HT-29 (cell line): ENCODE measurements at places on chromosomes 1 and 21. TPM values are rescaled to one million over a fixed set of nuclear protein-coding genes. Genes with fewer than 3 reads are reported as not detected.

DNA sequence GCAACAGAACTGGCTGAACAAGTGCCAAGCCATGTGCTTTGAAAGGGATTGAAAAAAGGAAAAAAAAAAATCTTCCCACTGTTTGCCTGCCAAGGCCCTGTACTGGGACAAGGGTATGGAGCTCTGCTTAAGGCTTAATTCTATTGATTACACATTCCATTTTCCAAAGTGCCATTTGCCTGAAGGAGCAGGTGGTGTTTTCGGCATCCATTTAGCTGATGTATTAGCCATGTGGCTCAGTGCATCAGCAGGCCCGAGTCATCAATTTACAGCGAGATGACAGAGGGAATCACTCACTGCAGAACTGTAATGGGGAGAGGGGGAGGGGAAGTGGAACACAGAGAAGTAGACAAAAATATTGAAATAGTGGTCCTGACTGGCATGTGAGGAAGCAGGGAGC is 144.2 kb upstream of the BEND5 start:
- no peak for DNase-seq

GRCh38 chr1:230137337-230137815 is 70.3 kb downstream of the GALNT2 start:
- no peak for DNase-seq

GRCh38 chr1:202837746-202838262 is 27.1 kb downstream of the PCAT6 start:
- DNase-seq, result no peak

- no peak for DNase-seq
Observed at GRCh38 chr1:185807275-185807674, 73.1 kb downstream of the HMCN1 start.

- no peak for DNase-seq
Observed at GRCh38 chr1:164864161-164864560, 305.2 kb downstream of the PBX1 start.

DNA sequence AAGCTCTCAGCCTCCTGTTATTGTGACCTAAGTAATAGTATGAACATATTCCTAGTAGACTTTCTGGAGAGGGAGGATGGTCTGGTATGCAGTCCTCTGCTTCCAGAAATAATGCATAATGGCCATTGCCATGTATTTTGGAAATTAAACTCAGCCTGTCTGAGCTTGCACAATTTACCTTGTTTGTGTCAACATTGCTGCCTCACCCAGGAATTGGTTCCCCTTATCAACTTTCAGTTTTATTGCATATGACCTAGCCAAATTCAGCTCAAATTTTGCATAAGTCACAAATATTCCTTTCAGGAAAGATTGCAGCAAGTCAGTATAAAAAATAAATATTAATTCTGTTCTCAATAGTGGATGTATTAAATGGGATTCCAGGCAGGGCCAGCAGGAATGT is 101.9 kb upstream of the SLC5A9 start:
- DNase-seq, result no peak

DNA sequence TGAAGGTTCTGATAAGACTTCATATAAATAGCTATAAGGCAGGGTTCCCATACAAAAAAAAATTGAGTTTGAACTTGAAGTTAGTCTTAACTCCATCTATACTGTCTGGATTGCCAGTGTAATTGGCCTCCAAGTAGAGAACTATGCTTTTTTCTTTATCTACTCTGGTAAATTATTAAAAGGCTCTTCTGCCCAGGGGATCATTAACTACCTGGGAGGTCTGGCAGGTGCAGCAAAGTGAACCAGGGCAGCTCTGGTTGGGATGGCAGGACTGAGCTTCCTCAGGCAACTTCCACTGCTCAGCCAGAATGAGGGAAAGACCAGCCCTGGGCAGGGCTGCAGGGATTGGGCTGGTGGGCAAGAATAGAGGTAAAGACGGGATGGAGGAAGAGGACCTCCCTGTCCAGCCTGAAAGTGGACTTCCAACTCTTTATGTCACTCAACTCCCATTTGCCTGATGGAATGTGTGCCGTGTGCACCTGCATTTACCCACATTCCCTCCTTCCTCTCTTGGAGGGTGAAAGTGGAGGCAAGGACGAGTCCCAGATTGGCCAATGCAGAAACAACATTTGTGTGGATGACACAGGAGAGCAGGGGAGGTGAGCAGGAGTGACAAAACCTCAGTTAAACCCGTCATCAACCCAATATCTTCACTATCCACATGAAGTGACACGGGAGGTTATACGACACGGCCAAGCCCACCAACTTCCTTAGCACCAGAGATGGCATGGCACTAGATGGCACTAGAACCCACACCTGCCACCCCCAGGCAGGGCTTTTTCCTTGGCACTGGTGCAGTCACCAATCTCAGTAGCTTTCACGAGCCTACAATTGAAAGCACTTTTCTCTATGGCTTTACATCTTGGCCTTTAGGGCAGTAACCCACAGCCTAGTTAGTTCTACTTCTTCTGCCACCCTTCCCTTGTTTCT is 25.2 kb downstream of the CCN1 start:
- peak; percentile 45 for DNase-seq

- no peak for DNase-seq
Observed at GRCh38 chr1:224127925-224128819, 14.3 kb downstream of the FBXO28 start.

DNA sequence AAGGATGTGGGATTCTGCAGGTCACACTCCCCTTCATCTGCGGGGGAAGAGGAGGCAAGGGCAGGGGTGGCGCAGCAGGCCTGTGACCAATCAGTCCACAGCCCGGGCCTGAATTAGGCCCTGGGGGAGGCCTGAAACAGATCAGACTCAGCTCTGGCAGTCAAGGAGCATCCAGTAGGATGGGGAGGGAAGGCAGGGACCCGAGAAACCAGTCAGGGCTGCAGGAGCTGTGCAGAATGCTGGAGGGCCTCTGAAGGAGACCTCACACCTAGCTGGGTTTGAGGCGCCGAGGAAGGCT is 12.7 kb downstream of the TNNT2 start:
- no peak for DNase-seq

DNA sequence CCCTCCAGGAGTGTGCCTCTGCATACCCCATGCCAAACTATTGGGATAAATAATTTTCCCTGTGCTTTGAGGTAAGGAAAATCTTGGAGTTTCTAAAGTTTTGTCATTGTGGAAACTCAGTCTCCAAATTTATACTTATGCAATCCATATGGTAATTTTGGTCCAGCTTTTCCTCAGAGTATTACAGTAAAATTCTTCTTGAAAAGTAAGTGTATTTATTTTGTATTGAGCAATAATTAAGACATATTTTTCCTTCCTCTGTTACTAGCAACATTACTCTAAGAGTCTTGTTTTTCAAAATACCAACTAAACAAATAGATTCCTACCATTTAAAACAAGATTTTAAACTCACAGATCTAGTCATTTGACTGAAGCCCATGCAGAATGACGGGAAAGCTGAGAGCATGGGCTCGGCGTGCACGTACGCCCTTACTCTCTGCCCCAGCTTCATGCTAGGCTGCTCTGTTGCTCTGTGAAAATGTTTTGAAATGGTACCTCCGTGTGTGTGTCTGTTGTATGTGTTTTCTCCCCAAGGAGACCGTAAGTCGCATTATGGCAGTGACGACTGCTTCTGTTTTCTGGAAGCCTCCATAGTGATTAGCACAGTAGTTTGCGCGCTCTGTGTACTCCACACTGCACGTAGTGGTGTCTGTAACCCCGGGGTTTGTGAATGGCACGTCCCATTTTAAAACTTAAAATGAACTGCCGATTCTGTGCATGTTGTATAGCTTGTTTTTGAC is 165.3 kb downstream of the SDCCAG8 start:
- DNase-seq, result no peak

DNA sequence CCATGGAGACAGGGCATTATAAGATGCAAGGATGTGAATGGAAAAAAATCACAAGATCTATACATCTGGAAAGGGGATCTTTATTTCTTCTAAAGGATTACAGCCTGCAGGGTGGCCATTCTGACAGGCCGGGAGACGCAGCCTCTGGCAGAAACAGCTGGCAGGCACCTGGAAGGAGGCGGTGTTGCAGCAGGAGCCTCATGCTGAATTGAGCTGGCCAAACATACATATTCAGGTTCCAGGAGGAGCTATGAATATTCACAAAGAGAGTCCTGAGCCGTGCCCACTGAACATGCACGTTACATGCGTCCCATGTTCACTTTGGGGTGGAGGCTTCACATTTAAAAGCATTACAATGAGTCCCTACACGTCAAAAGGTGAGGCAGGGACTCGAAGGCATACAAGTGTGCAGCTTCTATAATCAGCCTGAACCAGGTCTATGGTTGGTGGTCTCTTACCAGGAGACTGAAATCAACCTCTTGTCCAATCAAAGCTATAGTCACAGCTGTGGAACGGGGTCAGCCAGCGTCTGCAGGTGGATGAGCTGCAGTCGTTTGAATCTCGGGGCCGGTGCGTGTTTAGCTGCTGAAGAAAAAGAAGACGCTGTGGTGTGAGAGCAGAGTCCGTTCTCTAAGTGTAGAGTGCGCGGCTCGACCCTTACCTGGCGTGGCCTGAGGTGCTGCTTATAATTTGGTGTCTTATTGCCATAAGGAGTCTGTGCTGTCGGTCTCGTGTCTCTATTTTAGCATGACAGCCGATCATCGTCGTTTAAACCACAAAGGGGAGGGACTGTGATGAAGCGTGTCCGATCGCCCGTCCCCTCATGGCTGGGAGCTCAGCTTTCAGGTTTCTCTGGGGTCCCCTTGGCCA is 183.0 kb downstream of the ETS2 start:
- DNase-seq, result no peak

DNA sequence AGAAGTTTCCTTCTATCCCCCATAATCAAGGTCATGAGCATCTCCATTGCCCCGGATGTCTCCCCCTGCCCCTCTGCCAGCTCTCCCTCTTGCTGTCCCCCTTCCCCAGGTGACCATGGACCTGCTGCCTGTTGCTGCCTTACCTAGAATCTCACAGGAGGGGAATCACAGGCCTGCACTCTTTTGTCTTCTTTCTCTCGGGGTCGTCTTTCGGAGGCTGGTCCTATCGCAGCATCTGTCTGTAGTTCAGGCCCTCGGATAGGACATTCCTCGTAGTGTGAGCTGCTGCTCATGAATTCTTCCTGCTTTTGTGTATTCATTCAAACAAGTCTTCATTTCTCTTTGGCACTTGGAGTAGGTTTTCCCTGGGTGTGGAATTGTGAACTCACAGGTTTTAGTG is 39.9 kb upstream of the ACTRT2 start:
- DNase-seq, result no peak

- no peak for DNase-seq
Observed at GRCh38 chr1:178412400-178412770, 84.4 kb downstream of the CLEC20A start.

Gene PLA2G2D
- not detected in 2 replicates for total RNA-seq

DNA sequence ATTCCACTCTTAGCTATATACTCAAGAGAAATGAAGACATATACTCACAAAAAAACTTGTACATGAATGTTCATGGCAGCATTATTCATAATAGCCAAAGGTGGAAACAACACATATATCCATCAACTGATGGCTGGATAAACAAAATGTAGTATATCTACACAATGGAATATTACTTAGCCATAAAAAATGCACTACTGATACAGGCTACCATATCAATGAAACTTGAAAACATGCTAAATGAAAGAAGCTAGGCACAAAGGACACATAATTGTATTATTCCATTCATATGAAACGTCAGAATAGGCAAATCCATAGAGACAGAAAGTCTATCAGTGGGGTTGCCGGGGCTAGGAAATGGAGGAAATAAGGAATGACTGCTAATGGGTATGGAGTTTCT is 67.3 kb downstream of the NUP210L start:
- no peak for DNase-seq

DNA sequence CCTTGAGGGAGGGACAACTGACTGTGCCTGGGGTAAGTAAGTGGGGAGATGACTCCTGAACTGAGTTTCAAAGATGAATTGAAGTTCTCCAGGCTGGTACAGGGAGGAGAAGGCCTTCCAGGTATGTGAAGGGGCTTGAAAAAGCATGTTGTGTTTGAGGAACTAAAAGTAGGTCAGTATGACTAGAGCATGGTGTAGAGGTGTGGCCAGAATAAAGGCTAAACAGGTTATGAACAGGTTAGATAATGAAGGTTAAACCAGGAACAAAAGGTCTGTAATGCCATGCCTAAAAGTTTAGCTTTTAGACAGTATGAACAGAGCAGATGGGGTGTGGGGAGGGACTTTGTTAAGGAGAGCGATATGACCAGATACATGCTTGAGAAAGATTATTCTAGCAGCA is 7.3 kb upstream of the CLSPN start:
- DNase-seq, result no peak

DNA sequence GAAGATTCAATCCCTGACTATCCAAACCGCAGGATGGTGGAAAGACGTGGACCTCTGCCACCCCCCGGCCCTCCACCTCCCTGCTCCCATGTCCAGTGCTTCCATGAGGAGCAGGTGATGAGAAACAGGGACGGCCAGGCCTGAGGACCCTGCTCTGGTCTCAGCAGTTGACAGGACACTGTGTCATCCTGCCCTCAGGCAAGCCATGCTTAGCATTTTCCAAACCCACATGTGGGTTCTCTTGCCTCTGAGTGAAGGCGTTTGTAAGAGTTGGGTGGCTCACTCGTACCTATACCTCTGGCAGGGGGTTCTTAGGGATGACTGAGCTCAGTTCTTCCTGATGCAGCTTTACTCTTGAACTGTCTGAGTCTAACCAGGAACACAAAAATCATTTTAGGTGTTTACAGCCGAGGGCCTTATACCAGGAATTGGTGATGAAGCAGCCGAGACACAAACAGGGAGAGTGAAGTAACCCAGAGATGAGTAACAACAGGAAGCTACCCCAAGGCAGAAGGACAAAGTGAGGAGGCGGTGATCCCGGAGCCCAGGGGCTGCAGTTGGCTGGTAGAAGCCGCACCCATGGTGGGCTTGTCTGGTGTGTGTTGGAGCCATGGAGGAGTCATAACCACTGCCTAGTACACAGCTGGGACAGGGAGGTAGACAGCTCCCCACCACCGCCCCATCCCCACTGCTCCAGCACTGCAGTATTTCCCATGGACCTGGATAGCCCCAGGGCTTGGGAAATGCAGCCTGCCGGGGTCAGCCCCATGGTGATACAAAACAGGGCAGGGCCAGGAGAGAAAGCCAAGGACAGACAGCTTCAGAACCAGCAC is 21.4 kb downstream of the MYBPH start:
- DNase-seq, result no peak

GRCh38 chr21:34933609-34934335 is 115.3 kb downstream of the RUNX1 start:
- DNase-seq, result no peak

Gene PGM1
- total RNA-seq, result 18.0 and 19.7 TPM in 2 replicates

DNA sequence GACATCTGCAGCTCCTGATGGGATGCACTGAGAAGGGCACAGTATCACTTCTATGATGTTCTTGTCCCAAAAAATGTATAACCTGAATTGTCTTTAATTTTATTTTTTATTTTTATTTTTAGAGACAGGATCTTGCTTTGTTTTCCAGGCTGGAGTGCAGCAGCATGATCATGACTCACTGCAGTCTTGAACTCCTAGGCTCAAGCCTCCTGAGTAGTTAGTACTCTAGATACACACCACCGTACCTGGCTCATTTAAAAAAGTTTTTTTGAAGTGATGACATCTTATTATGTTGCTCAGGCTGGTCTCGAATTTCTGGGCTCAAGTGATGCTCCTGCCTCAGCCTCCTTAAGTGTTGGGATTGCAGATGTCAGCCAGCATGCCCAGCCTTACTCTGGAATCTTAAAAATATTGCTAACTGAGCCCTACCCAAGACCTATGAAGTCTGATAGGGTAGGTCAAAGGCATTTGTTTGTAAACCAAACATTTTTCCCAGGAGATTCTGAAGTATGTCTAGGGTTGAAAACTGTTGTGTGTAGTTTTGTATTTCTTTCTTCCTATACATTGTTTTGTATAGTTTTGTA is 68.9 kb downstream of the ATF6 start:
- DNase-seq, result no peak
